ENCODE measurements at places on chromosomes 11 and 22.

DNA sequence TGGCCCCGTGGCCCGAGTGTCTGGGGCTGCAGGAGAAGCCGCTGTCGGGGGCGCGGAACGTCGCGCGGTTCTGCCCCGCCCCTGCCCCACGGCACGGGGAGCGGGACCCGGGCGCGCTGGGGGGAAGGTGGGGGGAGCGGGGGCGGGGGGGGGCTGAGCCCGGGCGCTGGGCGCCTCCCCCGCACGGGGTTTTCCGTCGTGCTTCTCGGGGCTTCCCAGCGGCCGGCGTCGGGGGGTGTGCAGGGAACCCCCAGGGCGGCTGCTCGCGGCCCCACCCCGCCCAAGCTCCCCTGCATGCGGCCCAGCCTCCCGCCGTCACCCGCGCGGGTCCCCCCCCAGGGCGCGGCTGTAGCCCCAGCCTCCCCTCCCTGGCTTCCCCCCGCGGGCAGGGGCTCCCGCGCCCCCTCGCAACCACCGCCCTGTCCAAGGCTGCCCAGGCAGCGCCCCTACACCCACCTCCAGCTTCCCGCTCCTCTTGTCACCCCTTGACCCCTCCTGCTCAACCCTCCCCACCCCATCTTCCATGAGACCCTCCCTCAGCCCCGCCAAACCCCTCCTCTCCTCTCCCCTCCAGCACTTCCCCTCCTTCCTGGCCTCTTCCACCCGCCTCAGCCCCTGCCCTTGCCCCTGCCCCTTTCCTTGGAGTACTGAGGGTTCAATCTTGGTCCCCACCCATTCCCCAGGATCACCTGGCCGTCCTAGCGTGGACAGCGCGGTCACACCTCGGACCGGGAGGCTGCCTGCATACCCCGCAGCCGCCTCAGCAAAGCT is 1.7 kb downstream of the IL17REL start:
- DNase-seq, result no peak

GRCh38 chr11:131712897-131713296 is 342.5 kb downstream of the NTM start:
- no peak for DNase-seq

GRCh38 chr11:1504581-1505290 is 18.2 kb upstream of the MOB2 start:
- no peak for DNase-seq

- peak; percentile 46 for DNase-seq
Measured at GRCh38 chr22:43007519-43008102, 7.3 kb downstream of the PACSIN2 start.

GRCh38 chr11:69760319-69760718 is 14.8 kb downstream of the FGF4 start:
- DNase-seq, result no peak

DNA sequence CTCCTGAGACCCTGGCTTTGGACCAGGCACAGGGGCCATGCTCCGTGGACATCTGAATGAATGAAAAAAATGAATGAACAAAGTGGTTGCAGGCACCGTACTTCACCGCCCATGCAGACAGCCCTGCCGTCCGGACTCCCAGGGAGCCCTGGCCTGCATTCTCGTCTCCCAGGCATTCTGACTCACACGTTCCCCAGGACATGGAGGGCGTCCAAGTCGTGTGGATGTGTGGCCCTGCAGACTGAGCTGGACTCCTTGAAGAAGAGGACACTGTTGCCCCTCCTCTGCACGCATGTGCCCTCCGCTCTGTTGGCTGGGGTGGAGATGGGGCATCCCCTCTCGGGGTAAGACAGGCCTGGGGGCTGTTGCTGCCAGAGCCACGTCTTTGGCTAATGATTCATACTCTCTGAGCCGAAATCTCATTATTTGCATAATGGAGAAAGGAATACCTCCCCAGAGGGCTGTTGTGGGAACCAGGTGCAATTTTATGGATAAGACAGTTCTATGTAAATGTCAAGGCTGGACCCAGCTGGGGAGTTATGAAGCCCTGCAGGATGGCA is 49.7 kb downstream of the RTL6 start:
- no peak for DNase-seq

DNA sequence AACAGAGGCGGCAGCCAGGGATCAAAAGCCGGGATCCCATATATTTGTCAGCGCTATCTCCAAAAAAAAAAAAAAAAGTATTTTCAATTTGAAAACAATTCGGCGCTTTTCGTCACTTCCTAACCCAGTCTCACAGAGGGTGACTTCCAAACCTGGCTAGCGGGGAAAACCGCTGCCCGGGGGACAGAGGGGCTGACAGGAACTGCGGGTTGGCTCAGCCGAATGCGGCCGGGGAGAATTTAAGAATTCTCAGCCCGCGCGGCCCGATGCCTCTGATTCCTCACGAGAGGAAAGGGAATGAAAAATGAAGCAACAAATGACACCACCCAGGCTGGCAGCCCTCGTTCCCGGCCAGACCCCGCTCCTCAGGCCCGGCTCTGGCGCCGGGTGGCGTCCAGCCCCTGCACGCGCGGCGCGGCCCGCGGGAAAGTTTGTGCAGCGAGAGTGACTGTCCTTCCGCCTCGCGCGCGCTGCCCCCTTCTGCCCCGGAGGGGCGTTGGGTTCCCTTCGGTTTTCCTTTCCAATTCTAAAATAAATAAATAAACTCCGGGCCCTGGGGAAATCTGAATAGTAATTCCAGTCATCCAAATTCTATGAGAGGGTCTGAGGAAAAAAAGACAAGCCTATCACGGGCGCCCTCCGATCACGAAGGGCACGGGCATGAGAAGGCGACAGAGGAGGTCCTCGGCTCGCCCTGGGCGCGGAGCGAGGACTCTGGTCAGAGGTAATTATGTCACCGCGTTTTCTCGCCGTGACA is 4.8 kb upstream of the PAX6 start:
- no peak for DNase-seq

- DNase-seq, result peak; percentile 71
Measured at GRCh38 chr11:17598700-17599459, 51.8 kb downstream of the OTOG start.

DNA sequence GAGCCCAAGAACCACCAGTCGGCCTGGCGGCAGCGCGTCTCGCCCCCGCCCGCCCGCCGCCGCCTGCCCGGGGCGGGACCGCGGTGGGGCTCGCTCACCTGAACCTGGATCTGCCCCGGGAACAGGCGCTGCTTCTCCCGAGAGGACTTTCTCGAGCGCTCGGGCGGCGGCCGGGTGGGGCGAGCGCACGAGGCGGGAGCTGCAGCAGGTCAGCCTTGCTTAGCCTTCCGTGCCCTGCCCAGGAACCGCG is 133 bp downstream of the MYH9 start:
- no peak for DNase-seq

DNA sequence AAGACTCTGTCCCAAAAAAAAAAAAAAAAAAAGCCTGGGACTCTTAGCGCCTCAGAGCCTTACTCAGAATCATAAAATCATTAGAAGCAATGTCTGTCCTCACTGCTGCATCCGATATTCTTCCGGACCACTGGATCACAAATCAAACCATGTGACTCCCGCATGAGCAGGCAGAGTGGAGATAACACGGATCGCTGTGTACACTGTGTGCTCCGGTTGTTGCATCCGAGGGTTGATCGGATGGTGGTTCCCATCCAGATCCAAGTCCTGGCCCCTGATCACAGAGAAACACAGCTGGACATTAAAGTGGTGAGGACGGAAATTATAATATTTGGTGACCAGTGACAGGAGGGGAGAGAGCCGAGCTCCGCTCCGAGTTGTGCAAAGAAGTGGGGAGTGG is 9.7 kb upstream of the TXNRD2 start:
- no peak for DNase-seq

- DNase-seq, result no peak
Measured at GRCh38 chr22:45859231-45860161, 117.5 kb downstream of the WNT7B start.

- peak; percentile 52 for DNase-seq
Measured at GRCh38 chr11:67118181-67118766, 789 bp upstream of the KDM2A start.

GRCh38 chr11:110857892-110858546 is 145.8 kb upstream of the ARHGAP20 start:
- no peak for DNase-seq

DNA sequence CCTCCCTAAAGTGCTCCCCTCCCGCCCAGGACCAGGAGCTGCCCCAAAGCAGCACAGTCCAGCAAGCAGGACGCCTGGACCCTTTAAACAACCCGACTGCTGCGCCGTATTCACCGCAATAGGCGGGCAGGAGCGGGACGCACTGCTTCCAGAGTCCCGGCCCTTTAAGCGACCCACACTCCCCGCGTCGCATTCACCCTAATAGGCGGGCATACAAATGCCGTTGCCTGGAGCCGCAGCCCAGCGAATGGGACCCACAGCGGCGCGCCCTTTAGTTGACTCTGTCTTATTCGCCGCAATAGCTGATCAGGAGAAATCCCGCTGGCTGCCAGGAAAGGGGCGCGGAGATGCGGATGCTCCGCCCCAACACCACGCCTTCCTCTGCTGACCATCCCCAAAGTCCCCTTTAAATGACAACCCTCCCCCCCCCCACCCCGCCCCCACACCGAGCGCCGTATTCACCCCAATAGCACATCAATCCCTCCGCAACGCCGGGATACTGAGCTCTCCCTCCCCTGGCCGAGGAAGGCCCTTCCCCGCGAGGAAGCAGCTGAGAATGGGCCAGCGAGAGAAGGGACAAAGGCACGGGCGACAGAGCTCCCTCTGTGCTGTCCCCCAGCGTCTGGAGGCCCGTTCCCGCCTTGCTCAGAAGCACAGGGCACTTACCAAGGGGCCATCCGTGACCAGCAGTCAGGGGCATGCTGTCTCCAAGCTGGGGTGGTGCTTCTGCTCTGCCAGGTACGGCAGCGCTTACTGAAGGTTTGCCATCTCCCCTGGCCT is 4.7 kb downstream of the OSBPL5 start:
- peak; percentile 67 for DNase-seq

DNA sequence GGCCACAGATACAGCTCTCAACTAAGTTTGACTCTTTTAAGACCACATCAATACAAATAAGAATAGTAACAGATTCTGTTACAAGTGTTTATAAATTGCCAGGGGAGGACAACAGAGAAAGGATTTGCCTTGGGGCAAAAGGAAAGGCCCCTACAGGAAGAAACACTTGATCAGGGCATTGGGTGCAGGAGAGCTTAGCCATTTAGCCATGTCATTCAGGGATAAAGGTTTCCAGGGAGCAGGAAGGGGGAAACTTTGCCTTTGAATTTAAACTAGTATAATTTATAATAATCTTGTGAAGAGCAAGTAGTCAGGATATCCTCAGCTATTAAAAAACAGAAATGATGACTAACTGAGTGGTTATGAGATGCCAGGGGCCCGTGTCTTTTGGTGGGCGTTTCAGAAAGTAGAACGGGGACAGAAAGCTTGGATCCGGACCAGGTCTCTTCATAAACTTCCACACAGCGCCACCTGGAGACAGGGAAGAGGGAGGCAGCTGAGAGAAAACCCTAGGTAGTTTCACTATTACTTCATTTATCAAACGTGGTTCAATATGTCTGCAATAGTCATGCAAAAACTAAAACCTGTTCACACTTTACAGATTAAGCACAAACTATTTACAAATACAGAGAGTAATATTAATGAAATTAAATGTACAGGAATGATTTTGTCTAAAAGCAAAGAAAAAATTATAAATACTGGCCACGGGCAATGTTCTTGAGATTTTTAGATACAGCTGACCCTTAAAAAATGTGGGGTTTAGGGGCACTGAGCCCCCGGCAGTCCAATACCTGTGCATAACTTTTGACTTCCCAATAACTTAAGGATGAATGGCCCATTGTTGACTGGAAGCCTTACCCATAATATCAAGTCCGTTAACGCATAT is 11.0 kb upstream of the SLC5A4 start:
- DNase-seq, result peak; percentile 89

DNA sequence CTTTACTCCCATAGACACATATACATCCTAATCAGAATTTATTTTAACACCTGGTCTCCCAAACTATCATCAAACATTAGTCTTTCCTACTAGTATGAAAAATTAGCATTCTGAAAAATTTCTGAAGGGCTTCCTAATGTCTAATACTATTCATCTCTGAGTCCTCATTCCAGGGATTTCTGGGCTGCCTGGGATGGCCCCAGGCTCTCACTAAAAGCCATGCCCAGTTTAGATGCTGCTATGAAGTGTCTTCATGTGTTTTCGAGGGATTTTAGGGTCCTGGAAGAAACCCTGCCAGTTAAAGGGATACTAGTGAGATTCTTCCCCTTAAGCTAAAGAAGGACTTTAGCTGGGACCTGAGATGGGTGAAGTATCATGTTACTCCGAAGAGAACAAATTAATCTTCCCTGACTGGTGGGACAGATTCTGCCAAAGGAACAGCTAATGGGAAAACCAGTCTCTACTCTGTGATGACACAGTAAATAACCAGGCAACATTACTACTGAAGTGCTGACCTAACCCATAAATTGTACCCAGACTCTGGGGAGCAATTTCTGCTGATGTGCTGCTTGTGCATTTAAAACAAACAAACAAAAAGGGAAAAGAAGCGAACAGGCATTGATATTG is 342.6 kb downstream of the SOX6 start:
- no peak for DNase-seq

- no peak for DNase-seq
Measured at GRCh38 chr11:131975619-131976018, 605.2 kb downstream of the NTM start.
